Right renal cortex interstitium (tissue), 3 donors: ENCODE measurements at places on chromosomes 1 and 21.

DNA sequence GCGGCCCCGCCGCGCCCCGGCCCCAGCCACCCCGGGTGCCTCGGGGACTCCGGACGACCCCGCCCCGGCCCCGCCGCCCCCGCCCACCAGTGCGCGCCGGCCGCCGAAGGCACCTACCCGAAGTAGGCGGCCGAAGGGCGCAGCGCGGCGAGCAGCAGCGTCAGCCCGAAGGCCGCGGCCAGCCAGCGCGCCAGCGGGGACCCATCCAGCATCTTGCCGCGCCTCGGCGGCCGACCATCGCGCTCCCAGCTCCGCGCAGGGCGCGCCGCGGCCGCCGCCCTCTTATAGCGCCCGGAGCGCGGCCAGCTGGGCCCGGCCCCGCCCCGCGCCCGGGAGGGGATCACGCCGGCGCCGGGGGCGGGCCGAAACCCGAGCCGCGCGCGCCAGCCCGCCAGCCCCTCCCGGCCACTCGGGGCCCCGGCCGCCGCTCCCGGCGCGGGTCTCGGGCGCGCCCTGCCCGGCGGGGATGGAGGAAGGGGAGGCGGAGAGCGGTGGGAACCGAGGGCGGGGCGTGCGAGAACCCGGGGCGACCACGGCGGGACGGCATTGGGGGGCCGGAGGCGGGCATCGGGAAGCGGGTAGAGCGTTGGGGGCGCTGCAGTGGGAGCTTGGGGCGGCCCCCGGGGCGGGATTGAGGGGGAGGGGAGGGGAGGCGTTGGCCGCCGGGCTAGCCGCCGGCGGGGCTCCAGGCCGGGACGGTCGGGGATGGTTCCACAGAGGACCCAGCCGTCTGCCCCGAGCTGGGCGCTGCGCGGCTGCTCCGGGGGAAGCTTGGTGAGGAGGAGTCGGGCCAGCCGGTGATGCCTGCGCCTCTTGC lies at the start of gene WNT9A:
WNT9A (minus strand) TSS at position 257 of the 817 bp plus-strand sequence; CDS start at position 212, 45 bp downstream.
- DNase-seq = no peak

- DNase-seq = no peak
Observed at GRCh38 chr1:229759037-229759435, 133.0 kb downstream of the URB2 start.

DNA sequence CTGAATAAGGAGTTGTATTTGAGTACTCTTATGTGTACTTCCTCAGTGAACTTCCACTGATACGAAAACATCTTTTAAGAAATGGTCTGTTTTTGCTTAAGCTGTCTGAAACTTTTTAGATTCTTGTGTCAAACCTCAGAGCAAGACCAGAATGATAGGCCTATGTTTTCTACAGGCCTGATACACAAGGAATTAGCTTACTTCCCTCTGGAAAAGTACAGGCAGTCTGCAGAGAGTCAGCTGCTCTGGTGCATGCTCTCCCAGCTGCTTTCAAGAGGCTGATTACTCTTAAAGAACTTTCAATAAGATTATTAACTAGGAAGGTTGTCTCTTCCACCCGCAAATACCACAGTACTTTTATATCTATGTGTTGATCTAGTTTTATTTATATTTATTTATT lies 9.5 kb downstream of the SNX27 start:
- DNase-seq = no peak

- no peak for DNase-seq
Observed at GRCh38 chr1:225509770-225510169, 81.9 kb upstream of the LBR start.

DNA sequence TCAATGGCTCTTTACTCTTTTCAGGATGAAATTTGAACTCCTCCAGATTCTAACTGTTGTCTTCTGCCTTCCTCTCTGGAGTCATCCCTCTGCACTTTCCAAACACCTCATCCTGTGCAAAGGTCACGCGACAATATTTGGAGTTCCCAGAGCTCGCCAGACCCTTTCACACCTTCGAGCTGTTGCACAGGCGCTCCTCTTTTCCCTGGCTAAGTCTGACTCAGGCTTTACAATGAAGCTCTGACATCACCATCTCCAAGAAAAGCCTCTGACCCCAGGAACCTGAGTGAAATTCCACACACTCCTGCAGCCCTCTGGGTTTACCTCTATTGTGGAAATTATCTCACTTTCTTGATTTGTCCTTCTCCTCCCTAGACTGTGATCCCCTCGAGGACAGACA lies 270.3 kb downstream of the RGS7 start:
- DNase-seq = no peak

GRCh38 chr1:32886004-32886827 lies at the start of gene HPCA:
HPCA (plus strand) TSS chr1:32886491; CDS start chr1:32888899, 2,408 bp downstream.
- no peak for DNase-seq
